ENCODE measurements at places on chromosomes 4 and X.

DNA sequence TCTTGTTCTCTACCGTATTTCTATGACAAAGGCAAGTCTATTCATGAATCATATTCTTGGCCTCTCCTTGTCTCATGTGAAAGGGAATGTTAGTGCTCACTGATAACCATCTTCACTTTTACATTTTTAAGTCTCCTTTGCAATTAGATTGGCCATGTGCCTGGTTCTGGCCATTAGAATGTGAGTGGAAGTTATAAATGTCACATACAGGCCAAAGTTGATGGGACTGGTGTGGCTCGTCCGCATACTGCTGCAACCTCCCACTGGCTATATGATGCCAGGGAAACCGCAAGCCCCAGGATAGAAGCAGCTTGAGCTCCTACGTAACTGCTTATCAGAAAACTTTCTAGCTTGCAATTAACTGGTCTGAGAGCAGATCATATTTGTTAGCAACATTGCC is 86.1 kb downstream of the MAGEC1 start:
- no peak for DNase-seq

- no peak for DNase-seq
These were observed 4.1 kb downstream of the ENPEP start for GRCh38 chr4:110480031-110480549.

- DNase-seq = no peak
These were observed 10.9 kb downstream of the ATP1B4 start for GRCh38 chrX:120372667-120373370.

DNA sequence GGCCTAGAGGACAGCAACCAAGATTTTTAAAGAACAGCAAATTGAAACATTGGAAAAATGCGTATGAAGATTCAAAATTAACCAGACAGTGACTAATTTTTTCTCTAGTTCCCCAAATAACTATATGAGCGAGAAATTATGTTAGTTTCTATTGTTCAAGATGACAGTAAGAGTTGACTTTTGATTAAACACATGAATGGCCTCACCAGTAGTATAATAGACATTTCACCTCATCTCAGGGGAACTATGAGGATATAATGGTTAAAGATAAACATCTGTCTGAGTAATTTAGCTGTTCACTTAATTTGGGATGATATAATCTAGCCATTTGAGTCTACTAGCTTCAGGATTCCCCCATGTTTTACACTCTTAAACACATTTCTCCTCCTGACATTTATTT is 380.9 kb upstream of the NWD2 start:
- no peak for DNase-seq

DNA sequence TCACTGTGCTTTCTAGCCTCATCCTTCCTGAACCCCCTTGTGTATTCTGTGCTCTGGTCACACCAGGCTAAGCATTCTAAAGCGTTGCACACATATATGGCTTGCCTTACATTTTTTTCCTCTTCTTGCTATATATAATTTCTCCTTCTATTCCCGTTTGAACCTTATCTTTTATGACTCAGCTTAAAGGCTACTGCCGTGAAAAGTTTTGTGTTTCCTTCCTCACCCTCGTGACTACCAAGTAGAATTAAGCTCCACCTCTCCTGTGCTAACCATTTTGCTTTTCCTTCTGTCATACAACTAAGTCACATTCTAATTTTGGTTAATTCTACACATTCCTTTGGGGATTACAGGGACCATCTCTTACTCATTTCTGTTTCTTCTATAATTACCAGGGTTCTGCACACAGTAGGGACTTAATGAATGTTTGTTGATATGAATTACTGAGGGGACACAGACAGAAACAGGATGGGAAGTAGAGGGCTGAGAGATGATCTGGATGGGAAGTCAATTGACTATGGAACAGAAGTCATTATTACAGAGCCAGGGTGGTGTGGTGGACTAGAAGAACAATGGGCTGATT is 67.1 kb downstream of the DOCK11 start:
- no peak for DNase-seq

- no peak for DNase-seq
These were observed 15.0 kb upstream of the OTUD4 start for GRCh38 chr4:145195167-145195952.

DNA sequence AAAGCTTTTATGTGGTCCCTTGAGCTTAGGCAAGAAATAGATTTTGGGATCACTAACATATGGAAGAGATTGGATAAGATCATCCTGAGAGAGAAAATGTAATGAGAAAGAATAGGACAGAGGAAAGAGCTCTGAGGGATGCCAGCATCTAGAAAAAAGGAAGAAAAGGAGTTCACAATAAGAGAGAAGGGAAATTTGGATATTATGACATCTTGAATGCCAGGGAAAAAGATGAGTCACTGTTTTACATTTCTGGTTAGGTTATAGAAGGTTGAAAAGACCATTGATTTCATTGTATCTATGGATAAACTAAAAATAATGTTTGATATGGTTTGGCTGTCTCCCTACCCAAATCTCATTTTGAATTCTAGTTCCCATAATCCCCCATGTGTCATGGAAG is 208.5 kb downstream of the MAD2L1 start:
- no peak for DNase-seq

DNA sequence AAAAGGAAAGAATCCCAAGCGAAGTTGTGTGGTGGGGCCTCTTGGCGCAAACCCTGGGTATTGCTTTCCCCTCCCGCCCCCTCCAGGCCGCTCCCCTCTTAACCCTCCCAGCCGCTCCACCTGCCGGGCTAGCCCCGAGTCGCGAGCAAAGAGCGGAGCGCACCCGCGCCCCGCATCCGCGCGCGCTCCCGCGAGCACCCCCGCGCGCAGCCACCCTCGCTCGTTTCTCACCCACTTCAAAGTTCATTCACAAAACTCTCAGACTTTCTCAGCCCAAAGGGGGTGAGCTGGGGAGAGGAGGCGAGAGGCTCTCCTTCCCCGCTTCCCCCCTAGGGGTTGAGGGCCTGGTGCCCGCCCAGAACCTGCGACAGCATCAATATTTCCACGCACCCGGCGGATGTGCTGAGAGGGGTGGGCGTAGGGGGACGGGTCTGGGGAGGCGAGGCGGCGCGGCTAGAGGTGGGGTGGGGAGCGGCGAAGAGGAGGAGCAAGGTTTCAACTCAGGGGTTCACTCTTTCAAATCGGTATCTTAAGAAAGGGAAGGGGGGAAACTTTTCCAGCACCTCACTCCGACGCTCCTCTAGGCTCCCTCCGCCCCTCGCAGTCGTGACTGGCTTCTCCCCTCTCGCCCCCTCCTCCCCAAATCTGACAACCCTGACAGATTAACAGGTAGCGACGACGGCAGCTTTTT is 1.8 kb downstream of the MAML3 start:
- DNase-seq = no peak

DNA sequence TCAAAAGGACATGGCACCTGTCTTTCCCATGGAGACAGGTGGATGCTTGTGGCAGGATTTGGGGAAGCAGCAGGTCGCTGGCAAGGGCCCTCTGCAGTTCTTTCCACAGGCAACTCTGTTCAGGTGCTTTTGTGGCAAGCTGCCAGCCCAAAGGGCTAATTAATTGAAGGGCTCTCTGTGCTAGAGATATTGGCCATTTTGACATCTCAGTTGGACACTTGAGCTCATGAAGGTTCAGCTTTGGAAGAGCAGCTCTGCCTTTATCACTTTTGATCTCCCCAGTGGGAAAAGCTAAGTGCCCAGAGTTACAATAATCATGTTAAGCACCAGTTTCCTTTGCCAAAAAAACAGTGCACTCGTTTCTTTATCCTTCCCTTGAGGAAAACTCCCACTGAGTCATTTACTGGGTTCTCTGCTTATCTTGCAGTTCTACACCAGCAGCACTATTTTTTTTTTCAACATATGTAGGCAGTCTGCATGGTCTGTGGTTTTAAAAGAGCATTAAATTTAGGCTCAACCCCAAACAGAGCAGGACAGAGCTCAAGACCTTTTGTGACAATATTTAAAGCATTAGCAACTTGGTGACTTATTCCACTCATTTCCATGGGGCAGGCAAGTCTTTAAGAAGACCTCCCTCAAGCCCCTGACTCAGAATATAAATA is 336.4 kb upstream of the RASGEF1B start:
- peak; percentile 64 for DNase-seq

DNA sequence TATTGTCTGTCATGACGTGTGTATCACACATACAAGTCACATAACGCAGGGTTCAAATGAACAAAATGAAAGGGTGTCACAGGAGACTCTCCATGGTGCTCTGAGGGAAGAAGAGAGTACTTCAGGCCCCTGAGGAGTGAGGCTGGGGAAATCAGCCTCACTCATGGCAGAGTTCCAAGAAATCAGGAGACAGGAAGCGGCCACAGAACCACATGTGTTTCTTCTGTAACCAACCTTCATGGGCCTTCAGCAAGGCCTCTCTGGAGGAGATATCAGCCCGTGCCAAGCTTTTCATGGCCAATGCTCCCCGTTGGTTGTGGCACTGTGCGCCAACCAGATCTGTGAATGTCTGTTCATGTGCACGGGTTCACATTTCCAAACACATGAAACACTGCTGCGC is 76.0 kb downstream of the NAT8L start:
- no peak for DNase-seq

DNA sequence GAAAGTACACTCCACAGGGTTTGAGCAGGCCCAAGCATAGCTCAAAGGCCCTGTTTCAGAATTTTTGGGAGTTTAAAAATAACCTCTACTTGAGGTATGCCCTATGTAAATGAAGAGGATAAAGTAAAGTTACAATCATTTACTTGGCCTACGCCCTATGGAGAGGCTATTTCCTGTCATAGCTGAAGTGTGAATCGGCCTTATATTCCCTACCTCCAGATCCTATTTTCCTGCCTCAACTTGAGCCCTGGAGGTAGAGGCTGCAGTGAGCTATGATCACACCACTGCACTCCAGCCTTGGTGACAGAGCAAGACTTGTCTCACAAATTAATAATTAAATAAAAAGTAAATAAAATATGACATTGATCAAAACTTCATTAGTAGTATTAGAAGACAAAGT is 11.5 kb upstream of the TXLNG start:
- no peak for DNase-seq

GRCh38 chr4:163544407-163545038 is 50.0 kb downstream of the TMA16 start:
- DNase-seq = no peak

GRCh38 chr4:2068198-2068470 is 9.0 kb downstream of the NAT8L start:
- no peak for DNase-seq

DNA sequence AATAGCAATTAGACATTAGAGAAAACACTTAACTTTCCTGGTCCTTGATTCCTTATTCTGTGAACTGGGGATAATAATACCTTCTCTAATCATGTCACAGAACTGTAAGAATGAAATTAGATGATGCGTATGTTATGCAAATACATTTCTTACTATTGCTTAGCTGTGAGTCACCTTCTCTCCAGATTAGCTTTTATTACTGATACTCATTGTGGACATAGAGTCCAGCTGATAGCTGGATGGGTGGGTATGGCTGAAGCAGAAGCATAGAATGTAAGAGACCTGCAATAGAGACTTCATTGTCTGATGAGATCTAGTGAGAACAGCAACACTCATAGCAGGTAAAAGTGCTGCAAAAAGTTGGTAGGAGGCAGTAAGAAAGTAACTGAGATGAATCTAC is 437.2 kb upstream of the ZFP42 start:
- no peak for DNase-seq

DNA sequence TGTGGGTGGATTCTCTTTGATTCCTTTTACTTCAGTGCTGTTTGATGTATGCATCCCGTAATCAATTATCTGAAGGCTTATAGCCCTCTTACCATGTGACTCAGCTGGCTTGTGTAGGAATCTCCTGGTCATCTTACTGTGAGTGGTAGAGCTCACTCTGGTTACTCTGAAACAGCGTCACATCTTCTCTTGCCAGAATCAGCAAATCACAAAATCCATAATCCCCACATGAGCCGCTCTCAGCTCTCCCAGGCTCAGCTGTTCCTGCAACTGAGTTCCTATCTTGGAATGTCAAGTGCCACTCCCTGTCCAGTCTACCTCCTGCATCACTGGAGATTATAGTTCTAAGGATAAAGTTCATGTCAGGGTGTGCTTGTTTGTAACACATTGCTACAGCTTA is 278.0 kb downstream of the FBXO8 start:
- DNase-seq = no peak

DNA sequence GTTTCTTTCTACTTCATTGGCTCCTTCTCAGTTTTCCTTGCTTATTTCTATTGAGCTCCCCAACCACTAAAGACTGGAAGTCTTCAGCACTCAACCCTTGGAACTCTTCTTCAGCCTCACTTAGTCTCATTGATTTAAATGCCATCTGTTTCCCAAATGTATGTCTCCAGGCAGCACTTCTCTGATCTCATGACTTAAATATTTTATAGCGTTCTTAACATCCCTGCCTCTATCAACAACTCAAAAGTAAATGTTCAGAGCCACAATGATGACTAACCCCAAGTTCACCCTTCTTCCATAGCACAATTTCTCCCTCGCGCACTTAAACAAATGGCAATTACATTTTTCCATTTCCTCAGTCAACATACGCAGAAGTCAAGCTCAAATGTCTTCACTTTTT is 1393.3 kb downstream of the ARAP2 start:
- DNase-seq = no peak

- no peak for DNase-seq
These were observed 137.8 kb downstream of the HS6ST2 start for GRCh38 chrX:132820675-132821074.

DNA sequence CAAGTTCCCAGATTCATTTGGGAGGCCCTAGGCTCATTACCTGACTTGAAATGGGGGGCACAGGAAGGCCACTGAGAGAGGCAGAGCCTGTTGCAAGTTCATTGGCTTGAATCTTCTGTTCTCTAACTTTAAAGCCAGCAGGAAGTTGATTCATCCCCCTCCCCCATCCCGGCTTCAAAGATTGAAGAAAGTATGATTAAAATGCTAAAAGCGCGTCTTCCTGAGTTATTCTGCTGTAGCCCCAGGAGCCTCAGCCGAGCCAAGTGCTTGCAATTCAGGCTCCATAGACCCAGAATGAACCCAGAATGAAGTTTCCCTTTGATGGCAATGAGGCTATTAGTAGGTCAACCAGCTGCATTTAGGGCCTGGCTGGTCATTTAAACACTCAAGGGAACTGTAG is 14.7 kb downstream of the CHST7 start:
- DNase-seq = no peak

DNA sequence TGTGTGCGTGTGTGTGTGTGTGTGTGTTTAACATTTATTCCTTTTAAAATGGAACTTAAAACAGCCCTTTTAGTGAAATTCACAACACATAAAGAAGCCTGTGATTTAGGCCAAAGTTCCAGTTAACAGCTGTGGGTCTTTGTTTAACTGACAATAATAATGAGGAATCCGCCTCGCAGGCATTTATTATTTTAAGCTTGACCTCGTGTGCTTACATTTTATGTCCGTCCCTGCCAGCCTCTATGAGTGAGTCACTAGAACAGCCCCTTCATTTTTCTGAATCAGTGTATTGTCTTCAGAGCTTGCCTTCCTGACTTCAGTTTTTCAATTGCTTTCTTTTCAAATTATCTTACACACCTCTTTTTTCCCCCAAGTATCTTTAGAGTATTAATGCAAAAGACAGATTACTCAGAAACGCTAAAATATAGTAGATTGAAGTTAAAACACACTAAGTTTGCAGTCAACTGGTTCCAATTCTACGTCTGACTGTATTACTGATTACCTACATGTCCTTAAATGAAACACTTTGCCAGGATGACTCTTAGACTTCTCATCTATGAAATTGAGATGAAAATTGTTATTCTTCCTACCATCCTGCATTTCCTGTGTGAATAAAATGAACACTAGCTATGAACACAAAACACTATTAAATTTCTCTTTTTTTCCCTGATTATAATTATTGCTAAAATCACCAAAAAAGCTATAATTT is 319.6 kb upstream of the HS3ST1 start:
- DNase-seq = no peak
